ENCODE measurements at places on chromosomes 11 and 22.

- no peak for DNase-seq
Observed at GRCh38 chr11:653837-654236, 16.8 kb downstream of the DRD4 start.

GRCh38 chr11:12139144-12139881, 28.9 kb downstream of the MICAL2 start:
- no peak for DNase-seq

GRCh38 chr22:32237906-32238305, 17.2 kb downstream of the SLC5A4 start:
- DNase-seq = no peak

DNA sequence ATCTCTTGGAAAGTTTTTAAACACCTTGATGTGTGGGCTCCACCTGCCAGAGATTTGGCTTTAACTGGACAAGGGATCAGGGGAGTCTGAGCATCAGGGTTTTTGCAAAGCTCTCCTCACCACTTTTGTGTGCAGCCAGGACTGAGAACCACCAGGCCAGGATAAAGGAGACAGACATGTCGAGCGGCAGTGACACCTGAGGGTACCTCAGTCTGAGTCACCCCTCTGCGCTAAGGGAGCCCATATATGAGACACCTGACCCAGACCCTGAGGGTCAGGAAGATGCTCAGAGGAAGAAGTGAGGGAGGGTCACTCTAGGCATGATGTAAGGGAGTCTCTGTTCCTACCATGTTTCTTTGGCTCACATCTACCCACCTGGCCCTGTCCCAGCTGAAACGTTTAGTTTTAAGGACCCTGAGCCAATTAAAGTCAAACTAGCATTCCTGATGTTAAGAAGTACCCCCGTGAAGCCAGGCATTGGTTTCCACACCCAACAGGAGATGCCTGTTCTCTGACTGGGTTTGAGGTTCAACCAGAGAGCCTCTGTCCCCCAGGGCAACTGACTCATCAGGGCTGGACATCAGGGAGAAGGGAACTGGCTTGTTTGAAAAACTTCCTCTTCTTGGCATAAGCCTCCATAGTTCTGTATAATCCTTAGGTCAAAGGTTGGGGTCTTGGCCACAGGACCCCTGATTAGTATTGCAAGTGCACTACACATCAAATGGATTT, 72.4 kb upstream of the BIRC3 start:
- DNase-seq = no peak

- DNase-seq = no peak
Observed at GRCh38 chr11:22189660-22190059, 3.2 kb upstream of the ANO5 start.

DNA sequence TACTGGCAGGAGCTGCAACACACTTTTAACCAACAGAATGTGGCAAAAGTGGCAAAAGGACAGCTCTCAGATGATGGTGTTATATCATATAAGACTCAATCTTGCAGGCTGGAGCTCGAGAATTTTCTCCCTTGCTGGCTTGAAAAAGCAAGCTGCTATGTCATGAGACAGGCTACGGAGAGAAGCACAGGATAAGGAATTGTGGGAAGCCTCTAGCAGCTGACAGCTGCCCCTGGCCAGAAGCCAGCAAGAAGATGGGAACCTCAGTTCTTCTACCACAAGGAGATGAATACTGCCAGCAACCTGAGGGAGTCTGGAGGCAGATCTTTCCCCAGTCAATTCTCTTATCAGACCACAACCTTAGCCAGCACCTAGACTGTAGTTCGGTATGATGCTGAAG, 24.6 kb downstream of the FXYD6 start:
- DNase-seq = no peak

- no peak for DNase-seq
Observed at GRCh38 chr22:22940961-22941605, 53.5 kb downstream of the IGLL5 start.

DNA sequence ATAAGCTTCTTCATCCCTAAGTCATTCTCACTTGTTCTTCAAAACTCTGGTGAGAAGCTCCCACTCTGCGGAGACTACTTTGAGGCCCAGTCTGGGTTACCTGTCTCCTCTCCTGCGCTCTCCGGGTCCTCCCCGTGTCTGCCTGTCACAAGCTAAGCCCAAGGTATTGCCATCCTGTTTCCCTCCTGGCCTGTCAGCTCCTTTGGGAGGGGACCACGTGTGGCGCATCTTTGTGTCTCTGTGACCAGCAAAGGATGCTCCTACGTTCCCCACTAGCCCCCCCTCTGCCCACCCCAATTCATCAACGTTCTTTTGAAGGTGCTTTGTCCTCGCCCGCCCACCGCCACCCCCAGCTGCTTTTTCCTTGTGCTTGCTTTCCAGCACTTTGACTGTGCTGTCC, 31.8 kb upstream of the FBLN1 start:
- no peak for DNase-seq

DNA sequence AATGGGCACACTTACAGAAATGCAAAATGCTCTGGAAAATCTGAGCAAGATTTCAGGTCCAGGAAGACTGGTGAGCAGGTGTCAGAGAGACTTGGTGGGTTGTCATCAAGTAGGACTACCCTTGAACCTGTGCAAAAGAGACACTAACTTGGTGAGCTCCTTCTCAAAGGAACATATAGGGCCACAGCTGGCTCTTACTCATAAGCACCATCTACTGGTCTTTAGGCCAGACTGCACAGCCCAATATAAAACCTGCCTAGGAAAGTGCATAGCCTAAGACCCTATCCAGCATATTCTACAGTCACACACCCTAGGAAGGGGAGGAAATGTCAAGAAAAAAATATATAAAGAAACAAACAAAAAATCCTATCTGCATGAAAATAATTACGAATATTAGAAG, 18.2 kb upstream of the OR10W1 start:
- no peak for DNase-seq

- no peak for DNase-seq
Observed at GRCh38 chr11:3106736-3107524, 49.7 kb upstream of the CARS1 start.

GRCh38 chr22:44091751-44092150, 67.6 kb downstream of the PARVB start:
- no peak for DNase-seq

DNA sequence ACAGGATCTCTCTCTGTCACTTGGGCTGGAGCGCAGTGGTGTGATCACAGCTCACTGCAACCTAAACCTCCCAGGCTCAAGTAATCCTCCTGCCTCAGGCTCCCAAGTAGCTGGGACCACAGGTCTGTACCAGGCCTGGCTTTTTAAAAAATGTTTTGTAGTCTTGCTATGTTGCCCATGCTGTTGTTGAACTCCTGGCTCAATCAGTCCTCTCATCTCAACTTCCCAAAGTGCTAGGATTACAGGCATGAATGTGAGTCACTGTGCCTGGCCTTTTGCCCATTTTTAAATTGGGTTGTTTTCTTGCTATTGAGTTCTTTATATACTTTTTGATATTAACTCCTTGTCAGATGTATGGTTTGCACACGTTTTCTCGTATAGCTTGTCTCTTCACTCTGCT, 33.0 kb upstream of the PITPNB start:
- DNase-seq = no peak

GRCh38 chr11:110128161-110128560, 35.0 kb downstream of the ZC3H12C start:
- no peak for DNase-seq

GRCh38 chr11:12200279-12200990, 90.0 kb downstream of the MICAL2 start:
- DNase-seq = no peak

DNA sequence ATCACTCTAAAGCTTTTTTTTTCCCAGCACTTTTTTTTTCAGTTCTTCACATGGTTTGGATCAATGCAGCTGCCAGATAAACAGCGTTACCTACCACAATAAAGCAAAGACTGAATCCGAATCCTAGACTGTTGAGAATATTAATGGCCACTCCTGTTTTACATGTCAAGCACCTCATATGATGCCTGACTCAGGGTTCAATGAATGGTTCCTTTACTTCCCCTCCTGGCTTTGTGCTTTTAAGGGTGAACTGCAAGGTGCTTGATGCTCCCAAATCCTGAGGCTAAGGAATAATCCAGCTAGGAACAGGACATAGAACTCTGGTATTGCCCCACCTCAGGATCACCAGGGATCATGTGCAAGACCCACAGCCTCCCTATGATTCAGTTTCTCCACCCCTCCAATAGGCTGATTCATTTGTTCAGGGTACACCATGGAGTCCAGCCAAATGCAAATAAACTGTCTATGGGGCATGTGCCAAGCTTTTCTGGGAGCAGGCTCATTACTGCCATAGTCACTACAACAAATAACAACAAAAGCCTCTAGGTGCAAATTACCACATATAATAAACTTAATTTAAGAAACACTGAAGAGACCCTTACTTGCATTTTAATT, 104.3 kb downstream of the GAB2 start:
- no peak for DNase-seq

DNA sequence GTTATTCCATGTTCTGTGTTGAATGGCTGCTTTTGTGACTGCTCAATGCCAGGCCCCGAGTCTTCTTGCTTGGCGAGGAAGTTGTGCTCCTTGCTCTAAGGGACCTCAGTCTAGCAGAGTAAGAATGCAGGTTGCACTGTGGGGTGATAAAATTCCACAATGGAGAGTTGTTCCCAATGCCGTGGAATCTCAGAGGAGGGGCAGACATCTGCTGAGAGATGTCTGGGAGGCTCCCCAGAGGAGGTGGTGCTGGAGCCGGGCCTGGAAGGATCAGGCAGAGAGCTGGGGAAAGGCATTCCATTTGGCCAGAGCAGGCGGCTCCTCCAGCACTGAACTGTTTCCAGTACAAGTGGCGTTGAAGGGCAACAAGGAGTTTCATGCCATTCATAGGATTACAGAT, 55.2 kb downstream of the ST3GAL4 start:
- DNase-seq = no peak

DNA sequence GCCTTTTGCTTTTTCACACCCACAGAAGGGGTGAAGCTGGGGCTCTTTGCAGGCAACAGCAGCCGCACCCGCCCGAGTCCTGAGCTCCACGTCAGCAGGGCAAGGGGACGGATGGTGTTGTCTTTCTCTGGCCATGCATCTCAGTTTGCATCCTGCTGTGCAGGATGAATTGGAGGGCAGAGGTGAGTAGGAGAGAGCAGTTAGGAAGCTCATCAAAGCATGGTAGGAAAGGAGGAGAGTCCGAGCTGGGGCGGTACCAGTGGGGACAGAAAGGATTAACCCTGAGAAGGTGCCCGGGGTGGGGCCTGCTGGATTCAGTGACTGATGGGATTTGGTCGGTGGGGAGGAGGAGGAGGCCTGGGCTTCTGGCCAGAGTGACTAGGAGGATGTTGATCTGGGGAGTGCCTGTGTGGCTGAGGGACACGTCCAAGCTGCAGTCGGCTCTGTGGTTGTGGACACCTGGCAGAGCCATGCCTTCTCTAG, 14.6 kb downstream of the FAM83F start:
- no peak for DNase-seq
